ENCODE measurements at places on chromosomes 5 and 9. TPM values are rescaled to one million over a fixed set of nuclear protein-coding genes. Genes with fewer than 3 reads are reported as not detected.
A peak's percentile ranks its signal among the peaks of the same experiment; 100 is the strongest.

DNA sequence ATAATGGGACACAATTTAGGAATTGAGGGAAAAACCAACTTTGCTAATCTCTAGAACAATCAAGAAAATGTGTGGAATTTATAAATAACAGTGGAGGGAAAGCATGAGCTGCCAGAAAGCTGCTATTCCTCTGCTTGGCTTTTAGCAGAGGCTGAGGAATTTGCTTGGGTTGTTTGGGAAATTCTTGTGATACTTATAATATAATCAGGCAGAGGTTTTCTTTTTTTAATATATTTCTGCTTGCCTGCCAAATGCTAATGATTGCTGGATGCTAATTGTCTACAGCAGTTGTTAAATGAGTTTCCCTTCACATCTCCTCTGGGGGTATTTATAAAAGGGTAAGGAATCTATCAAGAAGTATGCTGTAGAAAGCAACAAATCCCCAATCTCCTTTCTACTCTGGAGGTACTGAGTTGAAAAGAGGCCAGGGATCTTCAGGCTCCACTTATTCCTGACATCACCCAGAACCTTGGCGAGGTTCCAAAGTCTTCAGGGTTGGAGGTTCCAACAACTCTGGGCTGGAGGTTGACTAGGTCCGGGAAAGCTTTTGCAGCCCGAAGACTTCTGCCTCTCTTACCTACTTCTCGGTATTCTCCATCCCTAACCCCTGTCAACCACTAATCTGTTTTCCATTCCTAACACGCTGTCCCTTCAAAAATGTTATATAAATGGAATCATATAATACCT lies 60.4 kb upstream of the TMED7 start:
- DNase-seq: no peak

- DNase-seq: no peak
Observed at GRCh38 chr9:121133104-121133816, 58.5 kb downstream of the CNTRL start.

- no peak for DNase-seq
Observed at GRCh38 chr5:96297867-96298266, 135.2 kb downstream of the PCSK1 start.

Gene SREK1
- total RNA-seq: 33.8 TPM

- no peak for DNase-seq
Observed at GRCh38 chr5:36751886-36752285, 124.7 kb upstream of the NIPBL start.

- peak; percentile 9 for DNase-seq
Observed at GRCh38 chr5:39577529-39577928, 152.7 kb upstream of the DAB2 start.

Gene FBP2
- not detected for total RNA-seq

Gene IL12B
- not detected for total RNA-seq

DNA sequence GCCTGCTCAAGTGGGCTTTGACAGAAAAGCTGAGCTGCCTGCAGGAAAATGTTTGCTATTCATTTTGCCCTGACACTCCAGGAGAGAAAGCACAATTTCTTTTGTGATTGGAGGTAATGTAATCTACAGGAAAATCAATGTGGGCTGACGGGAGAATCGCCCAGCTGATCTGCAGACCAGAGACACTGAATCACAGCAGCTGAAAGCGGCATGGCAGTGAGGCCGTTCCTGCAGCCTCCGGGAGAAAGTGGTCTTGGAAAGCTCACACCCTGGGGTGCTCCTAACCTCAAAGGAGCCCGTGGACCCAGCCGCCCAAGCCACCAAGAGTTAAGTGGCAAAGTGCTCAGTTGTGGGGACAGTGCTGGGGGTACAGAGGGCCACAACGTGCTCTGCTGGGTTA lies 593.6 kb downstream of the BNC2 start:
- DNase-seq: no peak

Gene GHR
- 3.1 TPM for total RNA-seq

GRCh38 chr5:131595088-131596033 lies 39.7 kb downstream of the RAPGEF6 start:
- no peak for DNase-seq

Gene MLANA
- not detected for total RNA-seq

Gene SLC23A1
- not detected for total RNA-seq

Gene SPINK5
- total RNA-seq: 0.22 TPM

GRCh38 chr5:97909541-97909940 lies 726.5 kb upstream of the RIOK2 start:
- no peak for DNase-seq

GRCh38 chr5:145345511-145346287 lies 489.4 kb downstream of the PRELID2 start:
- no peak for DNase-seq

GRCh38 chr5:82426464-82427154 lies 148.5 kb upstream of the RPS23 start:
- DNase-seq: no peak

Gene DBH
- not detected for total RNA-seq

Gene IFNA4
- not detected for total RNA-seq

Gene ZNG1C
- total RNA-seq: 17.2 TPM

DNA sequence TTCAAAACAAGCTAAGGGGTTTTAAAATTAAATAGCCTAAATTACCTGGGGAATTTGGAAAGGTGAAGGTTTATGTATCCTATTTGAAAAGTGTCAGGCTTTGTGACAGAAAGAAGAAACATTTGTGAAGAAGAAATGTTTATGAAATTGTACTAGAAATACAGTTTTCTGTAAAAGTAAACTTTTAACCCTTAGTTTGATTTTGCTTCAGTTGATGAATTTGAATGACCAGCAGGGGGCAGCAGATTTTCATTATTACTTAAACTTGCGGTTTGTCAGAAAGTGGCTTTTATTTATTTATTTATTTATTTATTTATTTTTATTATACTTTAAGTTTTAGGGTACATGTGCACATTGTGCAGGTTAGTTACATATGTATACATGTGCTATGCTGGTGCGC lies 58.1 kb downstream of the NNT start:
- peak; percentile 61 for DNase-seq

GRCh38 chr5:91938441-91938840 lies 555.3 kb upstream of the ARRDC3 start:
- DNase-seq: no peak

DNA sequence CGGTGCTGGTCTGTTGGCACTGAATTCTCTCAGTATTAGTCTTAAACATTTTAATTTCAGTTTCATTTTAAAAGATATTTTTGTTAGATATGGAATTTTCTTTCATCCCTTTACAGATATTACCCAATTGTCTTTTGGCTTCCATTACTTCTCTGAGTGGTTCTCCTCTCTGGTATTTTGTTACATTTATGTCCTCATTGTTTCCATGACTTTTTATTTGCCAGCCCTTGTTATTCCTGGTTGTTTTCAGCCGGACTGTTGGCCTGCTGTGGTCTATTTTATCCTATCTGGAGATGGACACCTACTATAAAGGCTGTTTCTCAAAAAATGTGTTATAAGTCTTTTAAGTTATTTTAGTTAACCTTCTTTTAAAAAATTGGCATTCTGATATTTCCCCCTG lies 117.2 kb downstream of the ARHGEF28 start:
- DNase-seq: peak; percentile 84

Gene PCDHGA11
- 4.4 TPM for total RNA-seq

DNA sequence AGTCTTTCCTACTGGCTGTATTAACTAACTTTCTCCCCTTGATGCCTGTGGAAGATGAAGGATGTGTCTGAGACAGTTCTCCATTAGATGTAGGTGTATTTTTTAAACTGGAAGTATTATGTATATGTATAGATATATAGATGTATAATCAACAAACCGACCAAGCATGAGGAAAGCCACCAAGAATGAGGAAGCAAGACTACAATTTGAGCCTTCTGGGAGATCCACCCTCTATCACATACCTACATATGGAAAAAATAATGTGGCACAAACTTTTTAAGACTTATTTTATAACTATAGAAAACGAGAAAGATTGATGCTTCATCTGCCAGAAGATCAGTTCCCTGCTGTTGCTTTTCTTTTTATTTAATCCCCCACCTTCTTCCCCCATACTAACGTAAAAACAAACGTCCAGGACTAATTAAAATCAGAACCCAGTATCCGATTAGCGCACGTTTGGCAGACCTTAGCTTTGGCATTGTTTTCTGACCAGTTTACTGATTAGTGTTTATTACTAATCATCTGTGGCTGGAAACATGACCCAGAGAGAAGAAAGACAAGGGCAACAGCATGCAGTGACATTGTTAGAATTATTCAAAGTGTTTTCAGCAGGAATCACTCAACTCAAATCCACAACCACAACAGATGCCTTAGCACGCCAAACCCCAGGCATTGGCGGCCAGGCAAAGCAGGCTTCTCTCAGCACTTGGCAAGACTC lies 490.2 kb downstream of the EBF1 start:
- no peak for DNase-seq
